ENCODE measurements at places on chromosomes 3 and 15.

DNA sequence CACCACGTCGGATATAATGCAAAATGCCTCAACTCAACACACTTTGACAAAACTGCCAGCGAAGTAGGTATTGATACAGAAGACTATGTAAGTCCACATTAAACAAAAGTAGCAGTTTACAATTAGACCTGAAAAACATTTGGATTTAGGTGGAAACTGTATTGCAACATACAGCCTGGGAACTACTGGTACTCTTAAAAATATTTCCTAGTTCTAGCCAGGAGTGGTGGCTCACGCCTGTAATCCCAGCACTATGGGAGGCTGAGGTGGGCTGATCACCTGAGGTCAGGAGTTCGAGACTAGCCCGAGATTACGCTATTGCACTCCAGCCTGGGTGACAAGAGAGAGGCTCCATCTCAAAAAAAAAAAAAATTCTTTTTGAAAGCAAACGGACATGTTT is 246.2 kb downstream of the ZBTB20 start:
- DNase-seq = no peak

DNA sequence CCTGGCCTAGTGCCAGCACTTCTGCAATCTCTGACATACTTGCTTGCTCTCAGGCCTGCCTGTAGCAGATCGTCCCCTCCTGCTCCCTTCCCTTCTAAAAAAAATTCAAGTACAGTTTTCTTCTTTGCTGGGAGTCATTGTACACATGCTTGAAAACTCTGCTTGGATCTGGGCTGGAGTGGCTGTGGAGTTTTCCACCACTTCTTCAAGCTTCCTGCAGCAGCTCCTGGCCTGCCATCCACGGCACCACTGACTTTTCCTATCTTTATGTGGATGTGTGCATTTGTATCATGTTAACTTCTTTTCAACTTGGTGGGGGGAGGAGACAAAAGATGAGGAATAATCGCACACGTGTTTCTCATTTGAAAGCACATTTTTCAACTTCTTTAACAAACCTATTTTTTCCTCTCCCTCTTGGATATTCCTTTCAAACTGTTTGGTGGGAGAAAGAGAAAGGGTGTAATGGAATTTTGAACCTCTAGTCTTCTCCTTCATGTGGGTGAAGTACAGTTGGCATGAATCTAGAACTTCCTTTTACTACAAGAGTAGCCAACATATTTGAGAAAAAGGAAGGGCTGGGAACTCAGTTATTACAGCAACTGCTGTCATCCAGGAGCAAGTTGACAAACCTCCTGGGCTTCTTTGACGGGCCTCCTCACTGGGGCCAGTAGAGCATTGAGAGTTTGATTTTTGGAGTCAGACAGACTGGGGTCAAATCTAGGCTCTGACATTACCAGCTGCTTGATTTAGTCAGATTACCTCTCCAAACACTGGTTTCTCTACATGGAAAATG is 61.2 kb upstream of the LRTM1 start:
- DNase-seq = no peak

GRCh38 chr3:25689226-25689625 is 24.5 kb upstream of the TOP2B start:
- no peak for DNase-seq

DNA sequence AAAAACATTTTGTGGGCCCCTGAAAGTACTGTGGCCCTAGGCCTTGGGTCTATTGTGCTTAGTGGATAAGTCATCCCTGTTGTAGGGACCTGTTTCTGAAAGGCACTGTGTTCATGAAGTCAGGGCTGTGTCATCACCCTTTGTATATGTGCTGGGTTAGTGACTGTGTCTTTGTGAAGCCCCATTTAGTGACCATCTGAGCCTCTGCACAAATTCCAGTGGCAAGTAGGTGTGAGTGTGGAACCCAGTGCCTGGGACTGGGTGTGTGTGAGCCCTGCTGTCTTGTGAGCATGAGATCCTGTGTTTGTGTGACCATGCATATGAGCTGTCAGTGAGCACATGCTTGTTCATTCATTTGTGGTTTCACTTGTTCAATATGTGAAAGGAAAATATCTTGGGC is 1.2 kb upstream of the HYAL1 start:
- DNase-seq = no peak

DNA sequence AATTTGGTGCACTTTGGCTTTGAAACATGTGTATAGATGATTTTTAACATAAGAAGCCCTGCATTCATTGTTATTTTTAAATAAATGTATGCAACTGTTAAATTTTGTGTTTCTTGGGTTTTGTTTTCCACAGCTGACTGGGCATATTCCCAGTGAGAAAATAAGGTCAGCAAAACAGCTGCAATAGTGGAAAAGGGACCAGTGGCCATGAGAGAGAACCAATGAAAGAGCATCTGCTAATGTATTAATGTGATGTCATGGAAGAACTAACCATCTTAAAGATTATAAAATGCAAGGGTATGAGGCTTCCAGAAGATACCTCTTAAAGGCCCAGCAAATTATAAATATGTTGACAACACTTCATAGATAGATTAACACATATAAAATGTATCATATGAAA is 31.0 kb upstream of the KBTBD12 start:
- no peak for DNase-seq

- DNase-seq = no peak
These were observed 306.7 kb downstream of the LRTM1 start for GRCh38 chr3:54621184-54621583.

GRCh38 chr3:194736277-194736895 is 50.7 kb downstream of the FAM43A start:
- peak; percentile 1 for DNase-seq

DNA sequence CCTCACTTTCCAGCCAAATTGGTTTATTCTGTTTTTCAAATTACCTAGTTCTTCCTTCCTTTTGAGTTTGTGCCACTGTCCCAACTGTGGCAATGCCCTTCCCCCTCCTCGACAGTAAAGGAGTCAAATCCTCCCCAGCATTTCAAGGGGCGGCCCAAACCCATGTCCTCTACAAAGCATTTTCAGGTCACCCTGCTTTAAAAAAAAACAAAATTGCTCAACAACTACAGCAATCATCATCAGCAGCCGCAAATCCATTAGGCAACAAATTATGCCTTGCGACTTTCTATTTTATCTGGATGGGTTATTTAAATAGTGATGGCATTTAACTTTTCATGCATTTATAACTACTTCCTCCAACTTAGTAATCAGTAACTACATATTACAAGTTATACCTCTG is 32.7 kb downstream of the PLD1 start:
- no peak for DNase-seq

DNA sequence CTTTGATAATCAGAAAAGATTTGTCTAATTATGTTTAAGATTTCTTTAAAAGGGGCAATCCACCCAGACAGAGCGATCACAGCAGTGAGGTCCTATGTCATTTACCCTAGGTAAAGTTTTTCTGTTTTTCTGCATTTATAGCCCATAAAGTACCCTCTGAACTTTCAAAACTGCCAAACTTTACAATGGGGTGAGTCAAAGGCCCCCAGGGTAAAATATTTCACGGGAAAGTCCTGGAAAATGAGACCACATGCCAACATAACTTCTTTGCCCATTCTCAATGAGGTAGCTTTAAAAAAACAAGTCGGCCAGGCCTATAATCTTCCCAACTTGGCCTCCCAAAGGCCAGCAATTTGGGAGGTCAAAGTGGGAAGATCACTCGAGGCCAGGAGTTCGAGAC is 53.0 kb downstream of the SUCLG2 start:
- no peak for DNase-seq

- DNase-seq = peak; percentile 16
These were observed 432 bp upstream of the RAD54L2 start for GRCh38 chr3:51538115-51538458.

DNA sequence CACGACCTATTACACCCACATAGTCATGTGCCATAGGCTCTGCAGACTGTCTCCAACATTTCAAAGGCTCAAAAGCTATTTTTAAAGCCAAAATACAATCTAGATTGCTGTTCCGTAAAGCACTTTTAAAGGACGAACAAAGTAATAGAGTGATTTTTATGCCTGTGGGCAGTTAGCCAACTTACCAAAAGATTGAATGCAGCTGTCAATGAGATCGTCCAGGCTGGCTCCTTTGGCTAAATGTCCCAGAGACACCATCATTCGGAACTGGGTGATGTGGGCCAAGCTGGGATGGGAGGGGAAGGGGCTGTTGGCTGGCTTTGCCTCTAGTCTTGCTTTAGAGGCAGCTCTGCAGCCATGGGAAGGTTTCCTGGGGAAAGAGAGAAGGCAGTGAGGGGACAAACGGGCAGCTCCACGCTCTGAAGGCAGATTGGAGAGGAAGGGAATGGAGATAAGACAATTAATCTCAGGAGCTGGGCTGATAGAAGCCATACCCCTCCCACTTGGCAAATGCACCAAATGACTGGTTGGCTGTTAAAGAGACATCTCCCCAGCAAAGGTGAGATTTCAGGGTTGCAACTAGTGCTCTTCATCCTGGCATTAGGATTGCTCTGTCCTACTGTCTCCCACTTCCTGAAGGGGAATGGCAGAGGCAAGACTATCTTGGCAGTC is 4.8 kb downstream of the RASGRP1 start:
- DNase-seq = no peak

DNA sequence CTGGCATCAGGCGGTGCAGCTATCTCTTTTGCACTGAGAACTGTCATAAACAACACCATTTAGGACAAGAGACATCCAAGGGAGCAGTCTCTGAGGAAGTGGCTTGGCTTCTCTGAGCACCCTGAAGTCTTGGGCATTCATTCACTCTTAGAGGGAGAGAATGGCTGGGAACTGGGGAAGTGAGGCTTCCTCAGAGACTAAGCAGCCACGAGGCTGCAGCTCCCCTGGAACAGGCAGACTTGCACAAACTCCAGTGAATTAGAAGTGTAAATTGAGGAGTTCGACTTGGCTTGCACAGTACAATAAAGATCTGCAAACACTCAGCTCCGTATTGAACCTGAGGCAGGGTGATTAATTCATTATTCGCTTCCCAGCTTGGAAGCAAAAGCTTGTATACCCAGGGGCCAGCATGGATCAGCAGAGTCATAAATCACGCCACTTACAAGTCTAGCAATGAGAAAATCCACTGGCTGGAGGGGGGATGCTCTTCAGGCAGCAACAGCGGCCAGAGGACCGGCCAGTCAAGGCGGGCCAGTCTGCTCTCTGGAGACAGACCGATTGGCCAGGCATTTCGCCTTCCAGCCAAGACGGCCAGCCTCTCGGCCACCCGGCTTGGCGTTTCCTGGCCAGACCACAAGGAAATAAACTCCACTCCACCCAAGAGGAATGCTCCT is 118.8 kb upstream of the ADPGK start:
- no peak for DNase-seq

DNA sequence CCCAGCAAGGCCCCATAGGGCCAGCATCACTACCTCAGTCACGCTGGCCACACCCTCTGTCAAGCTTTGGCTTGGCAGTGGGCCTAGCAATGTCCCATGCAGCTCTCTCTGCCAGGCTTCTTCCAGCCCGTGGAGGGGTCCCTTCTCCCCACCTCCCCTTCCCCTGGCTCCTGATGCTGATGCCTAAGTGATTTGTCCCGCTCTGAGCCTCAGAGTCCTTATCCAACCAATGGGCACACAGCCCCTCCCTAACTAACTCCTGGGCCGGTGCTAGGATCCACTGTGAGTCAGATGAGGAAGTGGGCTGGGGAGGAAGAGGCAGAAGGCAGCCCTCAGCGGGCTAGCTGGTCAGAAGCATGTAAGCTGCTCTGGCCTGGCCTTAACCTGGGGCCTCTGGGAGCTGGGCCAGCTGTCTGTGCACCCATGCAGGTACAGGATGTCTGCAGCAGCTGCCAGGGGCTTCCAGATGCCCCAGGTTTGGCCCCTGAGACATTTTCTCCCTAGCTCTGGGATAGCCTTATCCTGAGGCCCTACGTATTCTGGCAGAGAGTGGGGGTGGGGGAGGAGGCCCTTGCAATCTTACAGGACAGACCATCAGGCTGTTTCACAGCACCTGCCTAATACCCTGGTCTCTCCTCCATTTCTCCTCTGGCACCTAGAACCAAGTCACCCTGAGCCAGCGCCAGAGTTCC is 740 bp upstream of the ZBTB47 start:
- no peak for DNase-seq

- no peak for DNase-seq
These were observed 33.0 kb downstream of the RBPMS2 start for GRCh38 chr15:64742385-64742784.

- no peak for DNase-seq
These were observed 294.5 kb downstream of the NAALADL2 start for GRCh38 chr3:175153595-175153994.

DNA sequence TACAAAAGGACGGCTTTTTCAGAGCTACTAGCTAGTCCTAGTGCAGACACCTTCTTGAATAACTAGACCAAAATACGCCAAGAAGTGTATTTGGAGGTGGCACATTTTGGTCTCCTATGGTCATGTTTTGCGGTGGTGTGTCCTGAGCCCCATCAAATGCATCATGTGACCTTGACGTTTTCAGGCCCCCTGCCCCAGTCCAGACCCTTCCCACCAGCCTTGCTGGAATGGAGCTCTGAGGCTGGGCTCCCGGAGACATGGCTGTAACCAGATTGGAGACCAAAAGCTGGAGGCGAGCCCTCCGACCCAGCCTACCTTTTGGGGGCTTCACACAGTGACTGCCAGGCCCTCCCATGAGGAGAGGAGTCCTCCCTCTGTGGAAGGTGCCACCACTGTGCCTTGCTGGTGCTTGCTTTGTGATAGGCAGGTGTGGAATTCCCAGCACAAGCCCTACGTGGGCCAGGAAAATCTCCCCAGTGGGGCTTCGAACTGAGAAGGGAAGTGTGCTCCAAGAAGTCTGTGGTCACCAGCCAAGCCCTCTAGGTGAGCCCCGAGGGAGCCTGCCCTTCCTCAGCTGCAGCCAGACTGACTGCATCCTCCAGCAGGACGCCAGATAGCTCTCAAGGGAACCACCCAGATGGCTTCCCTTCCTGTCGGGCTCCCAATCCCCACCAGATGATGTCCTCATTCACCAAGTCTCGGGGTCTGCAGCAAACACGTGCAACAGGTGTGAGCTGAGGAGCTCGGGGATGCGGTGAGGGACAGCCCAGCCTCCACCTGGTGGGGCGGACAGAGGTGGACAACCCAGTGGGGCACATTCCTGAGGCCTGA is 126.2 kb downstream of the ASB7 start:
- no peak for DNase-seq

GRCh38 chr15:57500979-57501576 is 90.6 kb upstream of the MYZAP start:
- no peak for DNase-seq

DNA sequence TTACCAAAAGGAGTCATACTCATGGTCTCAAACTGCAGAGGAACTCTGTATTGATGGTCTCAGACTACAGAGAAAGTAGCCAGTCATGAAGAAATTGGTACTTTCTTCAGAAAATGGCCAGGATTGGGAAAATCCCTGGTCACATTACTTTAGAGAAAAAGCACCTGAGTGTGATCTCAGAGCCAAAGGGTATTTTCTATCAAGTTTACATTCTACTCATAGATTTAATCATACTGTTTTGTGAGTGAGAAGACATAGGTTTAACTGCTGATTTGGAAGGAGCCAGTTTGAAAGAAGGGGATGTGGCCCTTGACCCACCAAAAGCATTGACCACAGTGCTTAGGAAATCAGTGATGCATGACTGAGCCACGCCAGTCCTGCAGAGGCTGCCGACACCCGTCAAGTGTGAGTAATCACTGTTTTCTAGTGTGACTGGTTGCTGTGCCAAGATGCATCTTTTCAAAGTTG is 203.6 kb downstream of the AKAP13 start:
- DNase-seq = peak; percentile 65
